ENCODE measurements at places on chromosomes 7 and 10. TPM values are rescaled to one million over a fixed set of nuclear protein-coding genes. Genes with fewer than 3 reads are reported as not detected.

- no peak for DNase-seq
These were observed 20.8 kb downstream of the RALA start for GRCh38 chr7:39644170-39644569.

DNA sequence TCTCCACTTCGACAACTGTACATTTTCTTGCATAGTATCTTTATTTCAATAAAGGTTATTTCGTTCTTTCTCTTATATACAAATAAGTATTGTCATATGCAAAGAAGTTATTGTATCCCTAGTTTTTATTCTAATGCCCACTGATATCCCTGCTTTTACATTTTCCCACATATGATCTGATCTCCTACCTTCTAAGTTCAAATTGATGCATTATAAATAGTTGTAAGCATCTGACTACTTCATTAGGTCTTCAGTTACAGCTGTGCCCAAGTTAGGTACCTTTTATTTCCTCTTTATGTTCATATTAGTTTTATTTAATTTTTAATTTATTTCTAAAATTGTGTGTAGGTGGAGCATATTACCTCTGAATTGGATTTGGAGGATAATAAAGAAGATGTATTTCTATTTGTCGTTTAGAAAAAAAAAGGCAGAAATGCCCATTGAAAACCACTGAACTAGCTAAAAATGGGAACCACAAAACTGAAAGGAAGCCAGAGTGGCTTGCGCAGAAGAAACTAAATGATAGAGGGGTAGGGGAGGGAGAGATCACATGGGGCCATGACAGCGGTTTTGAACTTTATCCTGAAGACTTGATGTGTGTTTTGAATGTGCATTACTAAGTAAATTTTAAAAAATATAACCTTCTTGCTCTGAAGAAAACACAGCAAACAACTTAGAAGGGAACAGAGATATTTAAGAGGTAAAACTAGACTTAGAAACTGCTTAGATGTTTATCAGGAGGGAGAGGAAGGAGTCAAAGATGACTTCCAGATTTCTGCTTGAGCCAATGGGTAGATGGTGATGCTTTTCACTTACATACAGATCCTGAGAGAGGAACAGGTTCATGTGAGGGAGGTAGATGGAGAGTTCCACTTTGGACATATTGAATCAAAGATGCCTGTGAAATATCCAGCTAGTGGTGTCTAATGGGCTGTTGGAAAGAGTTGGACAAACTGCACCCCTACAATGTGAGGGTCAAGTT, 9.3 kb upstream of the ZC3HAV1L start:
- DNase-seq, result no peak

DNA sequence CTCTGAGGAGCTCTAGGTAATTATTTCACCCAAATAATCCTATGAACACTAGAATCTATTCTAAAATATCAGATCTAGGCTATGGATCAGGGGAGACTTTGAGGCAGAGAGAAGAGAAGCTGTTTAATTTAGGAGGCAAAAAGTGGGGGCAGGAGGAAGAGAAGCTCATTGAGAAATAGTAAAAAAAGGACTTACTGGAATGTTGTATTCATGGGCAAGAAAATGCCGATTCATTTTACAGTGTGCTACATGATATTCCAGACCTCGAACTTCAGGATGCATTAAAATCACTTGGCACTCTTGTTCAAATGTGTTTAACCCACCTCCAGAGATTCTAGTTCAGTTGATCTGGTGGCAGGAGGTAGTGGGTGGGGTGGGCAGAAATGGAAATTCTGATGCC, 109.5 kb upstream of the ITGB1 start:
- no peak for DNase-seq

DNA sequence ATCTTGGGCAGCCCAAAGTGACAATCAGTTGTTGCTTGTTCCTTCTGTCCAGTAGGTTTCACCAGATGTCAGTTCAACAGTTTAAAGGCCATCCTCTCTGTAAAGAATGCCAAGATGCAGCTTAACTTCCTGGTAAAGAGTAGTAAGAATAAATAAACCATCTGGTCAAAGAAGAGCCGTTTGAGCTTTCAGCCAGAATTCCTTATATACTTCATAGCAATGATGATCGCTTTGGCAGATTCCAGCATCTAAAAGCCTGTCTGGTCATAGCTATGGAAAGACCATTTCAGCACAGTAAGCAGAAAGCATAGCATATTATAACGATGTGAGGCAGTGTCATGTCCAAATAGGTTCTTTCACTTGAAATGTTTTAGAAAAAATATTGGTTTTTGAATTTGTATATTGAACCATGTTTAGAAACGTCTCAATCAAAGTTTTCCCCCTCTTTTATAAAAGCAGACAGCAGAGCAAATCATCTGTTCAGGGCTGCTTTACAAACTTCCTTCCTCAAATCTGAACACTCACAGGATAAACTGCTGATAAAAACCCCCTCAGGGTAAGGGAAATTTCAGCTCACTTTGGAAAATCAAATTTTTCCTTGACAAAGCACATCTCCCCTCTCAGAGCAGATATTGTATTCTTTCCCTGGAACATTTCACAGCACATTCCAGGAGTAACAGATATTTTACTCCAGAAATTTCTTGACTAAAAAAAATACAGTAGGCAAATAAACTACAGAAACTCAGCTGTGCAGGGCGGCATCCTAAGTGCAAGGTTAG, 184.1 kb downstream of the NOC3L start:
- no peak for DNase-seq

The STK31 gene
- total RNA-seq, result 0.32 TPM

The ENTPD1 gene
- total RNA-seq, result 2.2 TPM

The PCGF5 gene
- total RNA-seq, result 6.1 TPM

DNA sequence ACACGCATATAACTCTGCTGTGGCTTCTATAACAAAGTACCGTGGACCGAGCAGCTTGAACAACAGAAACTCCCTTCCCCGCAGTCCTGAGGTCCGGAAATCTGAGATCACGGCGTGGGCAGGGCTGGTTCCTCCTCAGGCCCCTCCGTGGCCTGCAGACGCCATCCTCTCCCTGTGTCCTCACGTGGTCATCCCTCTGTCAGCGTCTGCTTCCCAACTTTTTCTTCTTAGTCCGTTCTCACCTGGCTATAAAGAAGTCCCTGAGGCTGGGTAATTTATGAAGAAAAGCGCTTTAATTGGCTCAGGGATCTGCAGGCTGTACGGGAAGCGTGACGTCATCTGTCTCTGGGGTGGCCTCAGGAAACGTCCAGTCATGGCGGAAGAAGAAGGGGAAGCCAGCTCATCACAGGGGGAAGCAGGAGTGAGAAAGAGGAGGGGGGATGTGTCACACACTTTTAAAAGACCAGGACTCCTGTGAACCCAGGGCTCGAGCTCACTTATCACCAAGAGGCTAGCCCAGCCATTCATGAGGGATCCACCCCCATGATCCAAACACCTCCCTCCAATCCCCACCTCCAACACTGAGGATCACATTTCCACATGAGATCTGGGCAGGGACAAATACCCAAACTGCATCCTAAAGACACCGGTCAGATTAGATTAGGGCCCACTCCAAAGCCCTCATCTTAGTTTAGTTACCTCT, 91.2 kb upstream of the INSIG1 start:
- DNase-seq, result no peak

Measured in H1 (cell line).